Osteoblast (primary cell): ENCODE measurements at places on chromosomes 6 and 20. TPM values are rescaled to one million over a fixed set of nuclear protein-coding genes. Genes with fewer than 3 reads are reported as not detected.
A peak's percentile ranks its signal among the peaks of the same experiment; 100 is the strongest.

DNA sequence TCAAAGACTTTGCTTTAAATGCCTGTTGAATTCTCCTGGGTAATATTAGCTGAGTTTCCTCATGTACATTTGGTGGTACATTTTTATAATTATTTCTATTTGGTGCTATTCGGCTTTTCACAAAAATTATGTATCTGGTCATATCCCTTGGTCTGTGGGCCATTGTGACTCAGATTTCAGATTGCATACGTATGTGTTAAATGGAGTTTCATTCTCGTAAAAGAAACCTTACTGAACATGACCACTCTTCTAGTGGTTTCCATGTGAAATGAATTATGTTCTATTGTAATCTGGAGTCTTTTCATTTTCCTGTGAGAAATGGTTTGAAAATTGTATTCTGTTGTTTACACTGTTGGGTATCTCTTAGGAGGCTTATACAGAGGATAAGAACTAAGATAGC, 386.2 kb upstream of the FLRT3 start:
- DNase-seq, result no peak

DNA sequence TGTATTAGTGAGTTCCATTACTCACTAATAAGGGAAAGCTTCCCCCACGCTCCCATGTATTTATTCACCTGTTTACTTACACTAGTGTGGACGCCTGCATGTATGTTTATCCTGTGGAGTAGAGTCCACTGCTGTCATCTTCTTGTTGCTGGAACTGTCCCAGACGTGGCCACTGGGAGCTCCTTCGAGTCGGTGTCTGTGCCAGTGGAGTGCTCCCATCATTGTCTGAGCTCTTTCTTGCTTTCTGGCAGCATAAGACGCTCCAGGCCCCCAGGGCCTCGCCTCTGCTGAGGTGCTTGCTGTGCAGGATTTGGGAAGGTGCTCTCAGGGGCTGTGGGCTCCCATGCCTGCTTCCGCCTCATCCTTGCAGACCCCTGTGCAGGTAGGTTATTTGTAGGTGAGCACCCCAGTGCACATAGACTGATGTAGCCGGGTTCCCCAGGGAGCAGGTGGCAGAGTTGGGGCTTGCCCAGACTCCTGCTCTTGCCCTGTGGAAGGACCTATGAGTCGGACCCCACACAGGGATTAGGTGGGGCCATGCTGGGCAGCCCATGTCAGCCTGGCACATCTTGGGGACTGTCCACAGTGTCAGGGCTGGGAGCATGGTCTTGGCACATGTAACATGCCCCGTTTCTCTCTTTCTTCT, 16.6 kb downstream of the PHACTR3 start:
- no peak for DNase-seq

DNA sequence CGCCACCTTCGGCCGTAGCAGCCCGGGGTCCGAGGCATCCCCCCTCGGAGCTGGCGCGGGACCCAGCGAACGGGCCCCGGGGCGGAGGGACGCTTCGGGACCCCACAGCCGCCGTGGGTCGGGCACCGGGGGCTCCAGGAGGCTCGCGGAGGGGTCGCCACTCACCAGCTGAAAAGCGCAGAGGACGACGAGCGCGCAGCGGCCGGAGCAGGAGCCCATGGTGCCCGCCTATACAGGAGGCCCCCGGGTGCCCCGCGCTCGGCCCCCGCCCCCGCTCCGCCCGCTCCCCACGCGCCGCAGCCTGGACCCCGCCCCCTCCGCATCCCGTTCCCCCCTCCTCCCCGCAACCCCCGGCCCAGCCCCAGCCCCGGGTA, at the start of gene NKAIN4:
TSS of gene NKAIN4 (minus strand) at position 232 of the 374 bp plus-strand sequence. CDS start at position 219, 13 bp downstream.
- DNase-seq, result no peak

GRCh38 chr6:27280064-27280539, 32.0 kb downstream of the POM121L2 start:
- DNase-seq, result peak; percentile 92

- DNase-seq, result no peak
These were observed 93.3 kb downstream of the EDN1 start for GRCh38 chr6:12383448-12383847.

DNA sequence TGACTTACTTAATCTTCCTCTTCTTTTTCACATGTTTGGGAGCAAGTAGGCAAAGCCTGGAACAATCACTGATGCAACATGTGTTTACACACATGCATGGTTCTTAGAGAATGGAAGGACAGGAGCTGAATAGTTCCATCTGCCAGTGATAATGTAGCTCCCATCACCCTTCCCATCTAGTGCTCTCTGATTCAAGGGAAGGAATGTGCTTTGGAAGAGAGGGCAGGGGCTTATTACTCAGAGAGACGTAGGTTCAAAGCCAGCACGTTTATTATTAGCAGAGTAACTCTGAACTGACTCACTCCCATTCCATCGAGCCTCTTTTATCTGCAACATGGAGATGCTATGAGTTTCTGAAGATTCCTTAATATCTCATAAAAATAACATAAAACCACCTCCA, 211.9 kb downstream of the GMPR start:
- DNase-seq, result no peak

GRCh38 chr20:40431611-40432010, 257.4 kb downstream of the MAFB start:
- no peak for DNase-seq

DNA sequence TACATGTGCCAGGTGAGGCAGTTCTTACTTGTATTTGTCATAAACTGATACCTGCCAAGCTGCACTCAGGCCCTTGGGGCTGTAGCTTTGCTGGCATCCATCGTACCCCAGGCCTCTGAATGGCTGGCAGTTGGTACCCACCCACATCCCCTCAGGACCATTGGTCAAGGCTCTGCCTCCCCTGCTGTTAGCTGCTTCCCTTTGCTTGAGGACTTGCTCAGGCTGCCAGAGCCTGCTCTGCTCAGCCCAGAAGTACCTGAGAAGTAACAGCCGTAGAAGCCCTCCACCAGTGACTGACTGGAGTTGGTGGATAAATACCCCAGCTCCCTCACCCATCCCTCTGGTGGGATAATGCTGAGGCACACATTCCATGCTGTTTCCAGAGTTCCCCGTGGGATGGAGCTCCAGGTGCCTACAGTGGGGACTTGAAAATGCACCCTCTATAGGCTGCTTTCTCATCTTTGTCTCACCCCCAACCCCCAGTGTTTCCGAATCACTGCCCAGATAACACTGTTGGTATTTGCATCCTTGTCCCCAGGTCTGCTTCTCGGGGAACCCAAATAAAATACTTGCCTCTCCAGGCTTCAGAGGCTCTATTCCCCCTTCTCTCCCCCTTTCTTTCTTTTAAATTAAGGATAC, 7.3 kb downstream of the EBF4 start:
- DNase-seq, result no peak

DNA sequence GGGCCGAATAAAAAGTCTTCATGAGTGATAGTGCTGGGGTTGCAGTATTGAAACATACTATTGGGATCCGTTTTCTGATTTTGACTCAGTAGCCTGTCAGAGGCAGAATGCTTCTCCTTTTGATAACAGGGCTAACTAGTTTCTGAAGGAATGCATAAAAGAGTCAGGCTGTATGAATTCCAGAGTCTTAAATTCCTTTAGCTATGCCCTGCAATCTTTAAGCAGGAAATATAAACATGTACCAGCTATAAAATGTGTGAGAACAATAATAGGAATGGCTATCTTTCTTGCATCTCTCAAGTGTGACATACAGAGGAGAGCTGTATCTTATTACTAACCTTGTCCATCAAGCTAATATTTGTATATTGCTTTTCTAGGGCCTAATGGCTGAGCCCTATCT, 917.1 kb downstream of the KIF16B start:
- DNase-seq, result no peak

DNA sequence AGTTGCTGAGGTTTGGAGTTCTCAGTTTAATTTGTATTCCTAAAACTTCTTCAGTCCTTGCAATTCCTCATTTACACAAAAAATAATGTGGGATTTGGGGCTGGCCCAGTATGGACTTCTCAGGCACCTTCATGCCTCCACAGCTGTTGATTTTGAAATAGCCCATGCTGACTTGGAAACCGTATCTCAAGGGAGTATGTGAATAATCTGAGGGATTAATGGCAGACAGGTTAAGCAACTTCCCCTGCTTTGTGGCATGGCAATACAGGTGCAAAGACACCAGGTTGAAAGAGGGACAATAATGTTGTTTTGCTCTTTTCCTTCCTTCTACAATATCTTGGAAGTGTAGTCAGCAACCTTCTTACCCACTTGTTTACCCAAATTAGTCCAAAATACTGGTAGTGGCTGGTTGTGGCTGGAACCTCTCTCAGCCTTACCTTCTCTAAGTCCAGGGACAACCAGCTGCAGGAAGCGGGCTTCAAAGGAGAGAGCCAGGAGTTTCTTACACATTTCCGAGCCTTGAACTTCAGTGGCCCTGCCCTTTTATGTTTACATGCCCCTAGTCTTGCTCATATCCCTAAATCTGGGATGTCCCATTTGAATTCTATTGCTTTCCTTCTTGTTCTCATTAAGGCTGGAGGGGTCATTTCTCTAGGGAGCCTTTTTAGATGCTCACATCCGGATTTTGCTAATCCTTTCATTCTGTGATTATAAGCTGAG, 44.1 kb upstream of the ADGRF1 start:
- DNase-seq, result no peak

GRCh38 chr20:63177134-63177784, 38.7 kb downstream of the YTHDF1 start:
- DNase-seq, result peak; percentile 88

DNA sequence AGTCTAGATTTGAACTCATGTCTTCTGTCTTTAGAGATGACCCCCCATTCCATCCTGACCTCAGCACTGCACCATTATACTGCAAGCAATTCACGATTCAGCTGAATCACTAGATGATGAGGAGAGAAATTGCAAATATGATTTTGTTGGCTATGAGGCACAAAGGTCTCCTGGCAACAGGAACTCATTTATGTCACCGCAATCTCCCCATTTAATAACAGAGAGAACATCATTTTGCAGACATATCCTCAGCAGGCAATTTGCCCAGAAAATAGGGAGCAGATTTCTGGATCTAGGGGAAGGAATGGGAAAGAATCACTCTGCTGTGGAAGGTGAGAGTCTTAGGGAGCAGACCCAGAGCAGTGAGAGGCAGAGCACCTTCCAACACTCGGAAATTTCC, 303.0 kb downstream of the PAX1 start:
- no peak for DNase-seq

- DNase-seq, result no peak
These were observed 42.8 kb downstream of the RNF217 start for GRCh38 chr6:125004797-125005595.

DNA sequence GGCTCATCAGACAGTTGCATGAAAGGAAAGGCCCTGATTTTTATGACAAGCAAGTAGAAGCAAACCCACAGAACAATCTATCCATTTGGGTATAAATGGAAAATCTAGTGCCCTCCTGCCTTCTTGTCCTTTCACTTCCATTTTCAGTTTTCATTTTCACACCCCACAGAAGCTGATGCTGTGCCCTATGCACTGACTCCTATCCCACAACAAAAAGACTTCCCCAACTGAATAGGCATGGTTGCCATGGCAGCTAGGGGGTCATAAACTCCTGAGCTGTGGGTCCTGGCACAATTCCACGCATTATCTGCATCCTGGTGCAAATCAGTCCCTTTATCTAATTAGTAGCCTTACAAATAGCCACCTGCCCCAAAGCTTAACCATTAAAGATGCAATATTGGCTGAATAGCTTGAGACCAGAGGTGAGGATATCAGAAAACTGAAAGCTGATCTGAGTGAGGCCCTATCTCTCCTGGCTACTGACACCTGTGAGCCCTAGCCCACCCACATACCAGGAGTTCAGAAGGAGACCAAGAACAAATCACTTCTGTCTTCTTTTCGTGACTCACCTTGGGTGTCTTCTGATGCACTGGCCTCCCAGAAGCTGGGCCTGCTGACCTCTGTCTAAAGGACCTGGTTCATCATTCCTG, 34.9 kb upstream of the HEY2 start:
- DNase-seq, result no peak

GRCh38 chr6:170174771-170175643, 115.9 kb downstream of the DLL1 start:
- peak; percentile 63 for DNase-seq

DNA sequence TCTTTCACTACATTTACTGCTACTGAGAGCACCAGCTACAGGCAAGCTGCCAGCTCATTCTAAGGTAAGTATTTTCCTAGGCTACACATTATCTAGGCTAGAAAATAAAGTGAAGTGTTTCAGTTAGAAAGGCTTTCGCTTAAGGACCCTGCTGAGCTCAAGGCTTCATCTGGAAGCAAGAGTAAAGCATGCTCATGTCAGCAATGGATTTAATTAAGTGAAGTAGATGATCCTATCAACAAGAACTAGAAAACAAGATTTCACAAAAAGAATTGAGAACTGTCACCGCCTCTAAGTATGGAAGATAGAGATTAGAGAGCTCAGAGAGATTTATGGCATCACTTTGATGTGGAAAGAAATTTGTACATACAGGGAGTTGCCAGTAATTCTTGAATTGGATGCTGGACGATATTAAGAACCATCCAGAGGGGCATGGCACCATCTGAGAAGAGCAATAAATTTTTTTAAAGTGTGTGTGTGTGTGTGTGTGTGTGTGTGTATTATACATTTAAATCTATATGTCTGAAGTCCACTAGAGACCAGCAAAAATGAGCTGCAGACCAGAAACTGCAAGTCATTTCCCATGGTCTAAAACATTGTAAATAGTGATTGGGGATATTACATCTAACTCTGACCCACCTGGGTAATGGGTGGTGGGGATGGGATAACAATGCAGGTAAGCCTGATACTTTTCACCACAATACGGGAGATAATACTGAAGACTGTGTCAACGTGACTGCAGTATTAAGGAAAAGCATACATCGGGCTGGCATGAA, 105.2 kb upstream of the MAP7 start:
- DNase-seq, result no peak

DNA sequence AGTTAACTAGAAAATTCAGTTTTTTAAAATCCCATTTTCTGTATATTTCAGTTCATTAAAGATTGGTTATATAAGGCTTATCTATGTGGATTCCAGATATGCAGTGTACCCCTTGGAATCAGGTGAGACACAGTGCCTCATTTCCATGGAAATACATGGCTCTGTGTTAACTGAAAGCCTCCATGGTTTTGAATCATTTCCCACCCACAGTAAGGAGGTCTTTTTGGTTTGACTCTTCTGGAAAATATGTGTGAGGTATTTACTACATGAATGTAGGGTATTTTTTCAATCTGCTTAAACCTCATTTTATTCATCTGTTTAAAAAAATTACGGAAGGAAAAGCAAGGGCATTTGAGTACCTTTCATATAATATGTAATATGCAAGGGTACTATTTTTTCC, 25.5 kb downstream of the RNF144B start:
- no peak for DNase-seq

QKI gene
- 205 and 212 TPM in 2 replicates for total RNA-seq

TPD52L1 gene
- total RNA-seq, result 22.7 and 35.5 TPM in 2 replicates

SLC22A7 gene
- not detected in 2 replicates for total RNA-seq

SLC25A27 gene
- 9.4 and 10.5 TPM in 2 replicates for total RNA-seq

PRL gene
- total RNA-seq, result under 0.01 TPM in 1 of 2 replicates, not detected in the other

ENPP3 gene
- under 0.01 TPM in 1 of 2 replicates, not detected in the other for total RNA-seq

KCNK15 gene
- total RNA-seq, result 81.3 and 121 TPM in 2 replicates

SASH1 gene
- 61.0 and 71.7 TPM in 2 replicates for total RNA-seq

METTL24 gene
- total RNA-seq, result 0.29 and 0.36 TPM in 2 replicates

NRSN1 gene
- not detected in 2 replicates for total RNA-seq
